ENCODE measurements at places on chromosomes 2 and 18. TPM values are rescaled to one million over a fixed set of nuclear protein-coding genes. Genes with fewer than 3 reads are reported as not detected.

NEU2 gene
- total RNA-seq = not detected

TMEM87B gene
- total RNA-seq = 21.3 TPM

UGT1A3 gene
- total RNA-seq = not detected

LAMA3 gene
- total RNA-seq = 25.9 TPM

ITGB6 gene
- 12.7 TPM for total RNA-seq

Measured in camera-type eye (tissue), 1 donor.